CD4-positive, alpha-beta T cell treated with Interleukin-4 for 4 hours (primary cell): ENCODE measurements at places on chromosomes 16 and 17.

GRCh38 chr16:3486506-3487215, 8.6 kb downstream of the C16orf90 start:
- no peak for DNase-seq

GRCh38 chr16:31471875-31472708, at the start of gene TGFB1I1:
Gene TGFB1I1, plus strand, starts transcription at chr16:31472152. Its CDS starts 37 bp downstream, at chr16:31472189.
- DNase-seq: no peak

DNA sequence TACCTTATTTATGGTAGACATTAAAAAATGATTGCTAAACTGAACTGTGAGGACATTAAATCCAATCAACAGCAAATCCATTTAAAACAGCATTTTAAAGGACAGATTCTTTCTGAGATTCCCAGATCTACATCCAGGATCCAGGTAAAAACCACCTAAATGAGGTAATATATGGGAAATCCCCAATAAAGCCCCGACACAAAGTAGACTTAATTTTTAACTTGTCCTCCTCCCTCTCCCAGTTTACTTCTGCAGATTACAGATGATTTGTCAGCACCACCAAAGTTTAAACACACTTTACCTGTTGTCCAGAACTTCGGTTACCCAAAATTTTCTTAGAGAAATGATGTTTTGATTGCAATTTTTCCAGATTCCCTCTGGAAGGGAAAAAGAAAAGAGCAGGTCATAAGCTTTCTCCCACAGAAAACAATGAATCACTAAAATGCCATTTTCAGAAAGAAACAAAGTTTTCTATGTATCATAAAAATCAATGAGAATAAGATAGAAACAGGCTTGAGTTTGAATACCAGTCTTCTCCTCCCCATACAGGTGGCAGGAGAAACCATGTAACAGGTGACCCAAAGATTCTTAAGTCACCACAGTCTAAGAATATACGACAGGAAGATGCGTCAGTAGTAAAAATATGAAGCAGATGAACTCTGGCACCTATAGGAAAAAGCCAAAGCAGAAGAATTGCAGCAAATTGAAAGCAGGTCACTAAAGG, 22.8 kb downstream of the GJC1 start:
- no peak for DNase-seq

DNA sequence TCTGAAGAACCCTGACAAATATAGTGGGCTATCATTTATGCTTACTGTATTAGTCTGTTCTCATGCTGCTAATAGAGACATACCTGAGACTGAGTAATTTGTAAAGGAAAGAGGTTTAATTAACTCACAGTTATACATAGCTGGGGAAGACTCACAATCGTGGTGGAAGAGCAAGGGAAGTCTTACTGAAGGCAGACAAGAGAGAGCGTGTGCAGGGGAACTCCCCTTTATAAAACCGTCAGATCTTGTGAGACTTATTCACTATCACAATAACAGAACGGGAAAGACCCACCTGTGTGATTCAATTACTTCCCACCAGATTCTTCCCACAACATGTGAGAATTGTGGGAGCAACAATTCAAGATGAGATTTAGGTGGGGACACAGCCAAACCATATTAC, 526.8 kb upstream of the GOT2 start:
- no peak for DNase-seq

GRCh38 chr16:47129755-47130435, 13.8 kb downstream of the NETO2 start:
- no peak for DNase-seq

- DNase-seq: no peak
Measured at GRCh38 chr17:50533720-50534148, 1.2 kb downstream of the EPN3 start.

GRCh38 chr17:80839026-80839345, 152.7 kb upstream of the CHMP6 start:
- no peak for DNase-seq

DNA sequence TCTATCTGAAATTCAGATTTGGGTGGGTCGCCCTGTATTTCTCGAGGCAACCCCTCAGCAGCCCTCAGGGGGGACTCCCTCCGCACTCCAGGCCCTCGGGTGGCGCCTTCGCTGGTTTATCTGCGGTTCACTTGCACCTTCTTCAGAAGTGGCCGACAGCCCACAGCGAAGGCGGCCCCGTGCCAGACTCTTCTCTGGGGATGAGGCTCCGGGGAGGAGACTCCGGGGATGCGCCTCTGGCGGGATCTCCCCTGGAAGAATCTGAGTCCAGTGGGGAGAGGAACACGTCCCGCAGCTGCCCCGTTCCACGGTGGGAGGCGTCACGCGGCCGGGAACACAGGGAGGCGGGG, 63.9 kb upstream of the DNAJA2 start:
- peak; percentile 4 for DNase-seq

- no peak for DNase-seq
Measured at GRCh38 chr17:73482894-73483293, 161.4 kb downstream of the SDK2 start.

GRCh38 chr16:46687486-46687885, 1.5 kb downstream of the VPS35 start:
- DNase-seq: no peak

DNA sequence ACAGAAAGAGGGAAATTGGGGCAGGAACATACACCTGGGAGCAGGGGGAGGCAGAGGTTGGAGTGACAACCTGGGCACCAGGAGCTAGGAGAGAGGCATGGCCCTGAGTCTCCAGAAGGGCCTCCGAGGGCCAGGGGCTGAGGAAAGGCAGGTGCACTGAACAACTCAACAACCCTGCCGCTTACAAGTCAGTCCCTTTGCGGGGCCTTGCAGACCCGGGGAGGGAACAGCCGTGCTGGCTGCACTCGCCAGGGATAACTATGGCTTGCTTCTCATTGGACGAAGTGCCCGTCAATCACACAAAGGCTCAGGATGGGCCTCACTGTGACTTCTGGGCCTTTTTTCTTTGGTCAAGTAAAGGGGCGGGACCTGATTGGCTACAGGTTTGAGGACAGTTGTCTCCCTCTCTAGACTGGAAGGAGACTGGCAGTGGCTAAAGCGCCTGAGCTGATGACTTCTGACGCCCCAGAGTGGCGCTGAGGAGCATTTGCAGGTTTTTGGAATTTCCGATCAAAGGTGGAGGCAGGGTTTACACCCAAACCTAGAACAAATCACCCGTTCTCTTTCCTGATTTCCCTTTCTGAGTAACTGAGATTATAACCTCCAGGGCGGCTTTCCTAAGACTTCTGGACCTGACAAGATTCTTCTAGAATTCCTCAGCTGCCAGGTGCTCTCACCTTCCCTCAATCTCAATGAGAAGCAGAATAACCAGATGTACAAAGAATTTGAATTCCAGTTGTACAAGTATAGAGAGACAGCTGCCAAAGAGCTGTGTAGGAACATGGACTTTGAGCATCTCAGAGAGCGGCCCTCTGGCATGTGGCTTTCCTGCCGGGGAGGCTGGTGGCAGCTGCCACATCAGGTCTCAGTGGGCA, 27.6 kb upstream of the ST6GALNAC2 start:
- no peak for DNase-seq

DNA sequence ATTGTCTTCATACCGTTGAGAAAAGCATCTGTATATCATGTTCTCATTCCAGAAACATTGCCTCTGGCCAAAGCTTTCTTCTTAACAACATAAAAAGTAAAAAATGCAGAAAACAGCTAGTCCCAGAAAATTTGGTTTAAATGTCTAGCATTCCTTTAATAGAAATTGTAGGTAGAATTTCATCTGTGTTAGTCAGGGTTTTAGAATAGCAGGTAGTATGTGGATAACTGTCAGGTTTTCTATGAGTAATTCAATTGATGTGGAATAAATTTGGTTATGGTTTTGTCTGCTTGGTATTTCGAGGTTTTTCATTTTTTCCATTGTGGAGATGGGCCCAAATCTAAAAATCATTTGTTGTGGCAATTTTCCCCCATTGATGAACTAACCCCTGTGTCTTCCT, 616.7 kb downstream of the KCNJ2 start:
- no peak for DNase-seq

GRCh38 chr17:14840616-14841231, 424.4 kb downstream of the PMP22 start:
- no peak for DNase-seq

DNA sequence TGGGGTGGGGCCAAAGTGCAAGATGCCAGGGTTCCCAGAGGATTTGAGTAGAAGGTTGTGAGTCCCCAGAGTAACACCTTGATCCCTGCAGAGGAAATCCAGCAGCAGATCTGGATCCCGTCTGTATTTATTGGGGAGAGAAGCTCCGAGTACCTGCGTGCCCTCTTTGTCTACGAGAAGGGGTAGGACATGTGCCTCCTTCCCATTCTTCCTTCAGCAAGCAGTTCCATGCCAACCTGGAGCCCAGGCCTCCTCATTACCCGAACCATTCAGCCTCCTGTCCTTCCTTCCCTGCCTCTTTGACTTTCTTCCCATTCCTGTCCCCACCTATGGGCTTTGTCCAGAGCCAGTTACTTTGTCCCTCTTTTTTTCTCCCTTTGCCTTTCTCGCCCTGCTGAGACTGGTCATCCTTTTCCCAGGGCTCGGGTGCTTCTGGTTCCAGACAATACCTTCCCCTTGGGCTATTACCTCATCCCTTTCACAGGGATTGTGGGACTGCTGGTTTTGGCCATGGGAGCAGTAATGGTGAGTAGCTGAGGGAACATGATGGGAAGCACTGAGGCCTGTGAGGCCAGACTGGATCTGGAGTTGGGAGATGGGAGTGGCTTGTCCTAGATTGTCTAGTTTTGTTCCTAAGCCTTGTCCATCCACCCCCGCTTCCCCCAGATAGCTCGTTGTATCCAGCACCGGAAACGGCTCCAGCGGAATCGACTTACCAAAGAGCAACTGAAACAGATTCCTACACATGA, 2.9 kb downstream of the RNF167 start:
- no peak for DNase-seq

GRCh38 chr16:85943711-85944110, 44.7 kb downstream of the IRF8 start:
- DNase-seq: no peak

DNA sequence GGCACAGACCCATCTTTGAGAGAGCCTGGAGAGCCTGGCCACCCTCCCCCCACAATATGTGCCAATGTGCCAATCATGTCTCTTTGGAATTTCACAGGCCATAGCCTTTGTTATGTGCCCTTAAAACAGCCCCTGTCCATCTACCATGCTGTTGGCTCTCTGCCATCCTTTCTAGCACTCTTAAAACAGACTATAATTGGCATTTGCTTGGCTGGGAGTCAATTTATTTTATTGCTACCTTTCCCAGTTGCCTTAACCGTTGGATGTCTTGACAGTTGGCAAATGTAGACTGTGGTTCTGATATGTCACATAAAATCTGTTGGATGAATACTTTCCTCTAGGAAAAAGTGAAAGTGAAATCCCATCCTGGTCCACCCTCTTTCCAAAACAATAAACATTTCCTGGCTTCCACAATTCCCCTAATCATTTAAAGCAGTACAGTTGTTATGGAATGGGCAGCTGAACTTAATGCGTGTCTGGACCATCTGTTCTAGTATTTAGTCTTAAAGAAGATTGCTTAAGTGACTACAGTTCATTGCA, 394.0 kb downstream of the KCNJ2 start:
- no peak for DNase-seq

DNA sequence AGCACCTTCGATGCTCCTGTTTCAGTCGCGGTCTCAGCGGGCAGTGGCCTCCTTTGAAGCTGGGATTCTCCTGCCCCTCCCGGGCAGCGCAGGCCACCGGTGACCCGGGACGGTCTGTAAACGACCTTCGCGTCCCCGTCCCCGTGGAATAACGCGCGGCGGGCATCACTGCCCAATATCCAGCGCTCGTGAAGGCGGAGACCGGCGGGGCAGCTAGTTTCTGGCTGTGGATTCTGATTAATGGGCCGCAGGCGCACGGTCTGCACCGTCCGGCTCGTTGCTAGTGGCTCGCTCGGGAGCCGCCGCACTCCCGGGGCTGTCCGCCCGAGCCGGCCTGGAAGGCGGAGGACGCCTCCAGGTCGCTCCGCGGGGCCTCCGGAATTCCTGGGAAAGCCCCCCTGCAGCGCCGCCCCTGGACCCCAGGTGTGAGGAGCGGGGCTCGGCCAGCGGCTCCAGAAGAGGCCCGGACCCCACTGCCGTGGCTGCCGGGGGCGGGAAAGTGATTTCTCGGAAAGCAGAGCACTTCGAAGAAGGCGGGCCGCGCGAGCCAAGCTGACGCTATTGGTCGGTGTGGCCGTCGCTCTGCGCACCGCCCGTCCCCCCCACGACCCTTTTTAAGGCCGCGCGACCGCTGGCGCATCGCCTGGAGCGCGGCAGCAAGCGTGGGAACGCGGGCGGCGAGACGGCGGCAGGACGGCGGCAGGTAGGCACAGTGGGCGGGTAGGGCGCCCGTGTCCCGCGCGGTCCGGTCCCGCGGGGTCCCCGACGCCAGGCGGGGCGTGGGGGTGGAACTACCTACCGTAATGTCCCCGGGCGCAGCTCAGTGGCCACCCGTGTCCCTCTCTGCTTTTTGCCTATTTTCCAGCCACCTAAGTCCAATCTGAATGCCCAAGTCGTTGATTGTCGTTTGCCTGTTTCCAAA, at the start of gene IRF8:
Gene IRF8 (plus strand): TSS at position 642 of the 922 bp plus-strand sequence. CDS start 3,854 bp downstream, outside the sequence.
- DNase-seq: peak; percentile 63

DNA sequence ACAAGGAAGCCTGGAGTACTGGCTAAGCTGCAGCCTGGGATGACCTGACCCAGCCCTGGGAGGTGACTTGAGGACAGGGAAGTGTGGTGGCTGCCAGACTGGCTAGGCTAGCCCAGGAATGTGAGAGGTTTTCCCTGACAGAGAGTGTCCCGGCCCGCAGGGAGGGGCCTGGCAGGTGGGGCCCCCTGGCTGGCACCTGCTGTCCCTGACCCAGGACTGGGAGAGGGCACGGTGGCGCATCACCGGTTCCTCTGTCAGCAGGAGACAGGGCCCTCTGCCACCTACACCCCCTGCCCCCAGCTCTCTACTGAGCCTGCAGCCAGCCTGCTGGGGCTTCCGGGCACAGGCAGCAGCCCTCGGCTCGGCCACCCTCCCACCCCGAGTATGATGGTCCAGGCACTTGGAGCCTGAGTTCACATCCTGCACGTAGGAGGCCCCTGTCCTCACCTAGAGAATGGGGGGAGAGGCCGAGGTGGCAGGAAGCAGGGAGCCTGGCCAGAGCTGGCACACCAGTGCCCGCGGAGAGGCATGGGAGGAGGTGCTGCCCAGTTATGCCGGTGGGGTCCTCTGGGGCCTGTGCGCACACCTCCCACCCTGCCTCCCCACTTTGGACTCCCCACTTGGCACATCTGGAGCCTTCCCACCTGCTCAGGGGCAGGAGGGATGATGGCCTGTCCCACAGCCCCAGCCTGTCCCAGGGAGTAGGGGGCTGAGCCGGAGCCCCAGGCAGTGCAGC, 528 bp downstream of the PRSS27 start:
- DNase-seq: no peak
